Activated CD4-positive, CD25-positive, alpha-beta regulatory T cell treated with anti-CD3 and anti-CD28 coated beads, Interleukin-2, amount 50 U/mL, for 24 hours (primary cell): ENCODE measurements at places on chromosomes 3 and 15.
A peak's percentile ranks its signal among the peaks of the same experiment; 100 is the strongest.

DNA sequence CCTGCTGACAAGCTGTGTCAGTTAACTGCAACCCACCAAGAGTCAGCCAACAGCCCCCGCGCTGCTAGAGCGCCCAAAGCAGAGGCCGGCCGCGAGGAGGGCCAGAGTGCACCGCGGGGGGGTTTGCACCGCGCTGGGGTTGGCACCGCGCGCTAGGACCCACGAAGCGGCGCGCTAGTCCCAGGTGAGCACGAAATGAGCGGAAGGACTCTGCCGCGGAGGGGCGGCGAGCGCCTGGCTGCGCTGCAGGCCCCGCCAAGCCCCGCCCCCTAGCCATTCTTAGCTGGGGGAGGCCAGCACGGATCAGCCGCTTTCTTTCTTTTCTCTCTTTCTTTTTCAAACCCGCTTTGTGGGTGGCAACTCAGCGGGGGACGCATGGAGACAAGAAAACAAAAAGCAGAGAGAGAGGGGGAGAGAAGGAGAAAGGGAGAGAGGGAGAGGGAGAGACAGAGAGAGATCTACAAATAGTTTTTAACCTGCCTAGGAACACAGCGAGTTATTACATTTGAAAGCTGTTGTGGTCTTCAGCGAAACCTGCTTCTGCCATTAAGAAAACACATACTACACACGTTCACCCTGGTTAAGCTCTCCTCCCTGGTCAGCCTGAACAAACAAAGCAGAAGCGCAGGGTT lies 6.9 kb upstream of the FOXB1 start:
- peak; percentile 67 for ATAC-seq

DNA sequence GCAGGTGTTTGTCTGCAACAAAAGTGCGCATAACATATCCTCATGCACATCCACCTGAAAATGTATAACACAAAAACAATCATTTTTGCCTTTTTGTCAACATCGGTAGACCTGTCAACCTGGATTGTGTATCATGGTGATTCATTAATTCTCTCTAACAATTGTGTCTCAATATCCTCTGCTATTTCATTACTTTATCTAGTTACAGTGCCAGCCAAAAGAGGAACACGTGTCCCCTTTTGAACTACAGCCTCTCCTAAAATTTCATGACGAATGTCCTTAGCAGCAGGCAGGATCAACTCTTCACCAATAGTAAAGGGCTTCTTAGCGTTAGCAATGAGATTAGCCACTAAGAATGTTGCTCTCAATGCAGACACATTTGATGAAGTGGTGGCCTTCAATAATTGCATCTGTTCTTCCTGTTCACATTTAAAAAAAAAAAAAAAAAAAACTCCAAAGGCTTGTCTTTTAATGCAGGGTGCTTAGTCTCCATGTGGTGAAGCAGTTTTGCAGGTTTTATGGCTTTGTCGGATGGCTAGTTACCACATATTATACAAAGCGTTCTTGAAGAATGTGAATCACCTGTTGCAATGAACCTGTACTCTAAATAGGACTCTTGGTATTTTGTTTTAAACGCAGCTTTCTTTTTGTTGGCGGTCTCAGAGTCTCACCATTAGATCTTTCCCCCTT lies 45.7 kb upstream of the MCTP2 start:
- ATAC-seq: no peak

- ATAC-seq: no peak
Measured at GRCh38 chr3:104832530-104832929, 534.2 kb upstream of the ALCAM start.

DNA sequence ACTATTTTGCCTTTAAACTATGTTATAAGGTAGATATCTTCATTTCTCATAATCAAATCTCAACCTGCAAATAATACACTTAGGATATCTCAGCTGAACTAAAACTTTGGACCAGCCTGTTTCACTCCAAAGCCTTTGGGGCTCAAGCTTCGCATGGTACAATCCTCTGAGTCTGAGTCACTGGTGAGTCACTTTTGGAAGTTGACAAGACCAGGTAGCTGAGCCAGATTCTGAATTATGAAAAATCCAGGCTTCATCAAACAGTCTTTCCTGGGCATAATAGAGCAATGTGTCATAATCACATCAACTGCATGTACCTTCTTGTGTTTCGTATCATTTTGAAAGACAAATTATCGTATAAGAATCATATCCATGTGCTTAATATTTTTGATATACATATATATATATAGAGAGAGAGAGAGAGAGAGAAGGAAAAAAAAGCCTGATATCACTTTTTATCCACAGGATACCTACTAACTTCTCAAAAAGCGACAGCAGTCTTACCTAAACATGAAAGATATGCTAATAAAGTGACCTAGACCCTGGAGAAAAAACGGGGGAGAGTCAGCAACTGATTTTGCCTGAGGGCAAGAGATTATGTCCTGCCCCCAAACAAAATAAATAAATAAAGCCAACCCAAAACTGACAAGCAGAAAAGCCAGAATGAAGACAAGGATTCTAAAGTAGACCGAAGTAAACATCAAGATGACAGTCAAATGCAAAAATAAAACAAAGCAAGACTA lies 263.9 kb upstream of the TGFBR2 start:
- peak; percentile 71 for ATAC-seq

GRCh38 chr3:145272684-145273083 lies 888.3 kb downstream of the PLOD2 start:
- ATAC-seq: no peak
